AML-193 (cell line): ENCODE measurements at places on chromosomes 13 and 19.
A peak's percentile ranks its signal among the peaks of the same experiment; 100 is the strongest.

- no peak for DNase-seq
Measured at GRCh38 chr19:17506745-17507144, 4.7 kb upstream of the PGLS start.

- no peak for DNase-seq
Measured at GRCh38 chr13:23909606-23910005, 12.3 kb upstream of the C1QTNF9B start.

GRCh38 chr19:44891016-44891882, at the start of gene TOMM40:
Gene TOMM40 (plus strand): TSS chr19:44891254. CDS start chr19:44891416, 162 bp downstream.
- peak; percentile 100 for DNase-seq

GRCh38 chr19:55453511-55454260, 7.8 kb downstream of the ISOC2 start:
- no peak for DNase-seq

DNA sequence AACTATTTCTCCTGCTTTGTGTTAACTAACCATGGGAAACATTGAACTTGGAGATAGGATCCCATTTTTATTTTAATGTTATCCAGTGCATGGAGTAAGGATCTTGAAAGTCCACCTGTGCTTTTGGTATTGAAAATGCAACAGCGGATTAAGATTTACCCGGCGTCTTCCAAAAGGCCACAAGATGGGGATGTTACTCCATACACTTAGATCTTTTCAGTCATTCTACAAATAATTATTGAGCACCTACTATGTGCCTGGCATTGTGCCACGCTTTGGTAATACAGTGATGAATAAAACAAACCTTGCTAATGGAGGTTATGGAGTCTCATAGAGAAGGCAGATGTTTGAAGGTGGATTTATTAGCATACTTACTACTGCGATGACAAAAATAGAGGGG, 56.9 kb downstream of the RFC3 start:
- DNase-seq, result no peak

GRCh38 chr13:41402691-41403511, 54.4 kb upstream of the RGCC start:
- no peak for DNase-seq

- DNase-seq, result no peak
Measured at GRCh38 chr19:50512999-50513745, 541 bp downstream of the ASPDH start.

DNA sequence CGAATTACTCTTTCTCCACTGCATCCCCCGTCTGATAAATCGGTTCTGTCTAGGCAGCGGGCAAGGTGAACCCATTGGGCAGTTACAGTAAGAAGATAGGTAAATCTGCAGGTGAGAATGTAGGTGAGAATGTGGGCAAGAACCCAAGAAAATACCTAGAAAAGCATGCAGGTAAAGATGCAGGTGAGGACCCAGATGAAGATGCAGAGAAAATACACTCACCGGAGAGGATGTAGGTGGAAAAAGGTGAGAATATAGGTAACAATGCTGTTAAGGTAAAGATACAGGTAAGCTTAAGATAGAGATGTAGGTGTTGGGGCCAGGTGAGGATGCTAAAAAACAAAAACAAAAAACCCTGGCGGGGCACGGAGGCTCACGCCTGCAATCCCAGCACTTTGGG, 6.3 kb upstream of the TNFSF14 start:
- DNase-seq, result no peak

- DNase-seq, result no peak
Measured at GRCh38 chr13:24280720-24281119, 28.7 kb upstream of the C1QTNF9 start.

DNA sequence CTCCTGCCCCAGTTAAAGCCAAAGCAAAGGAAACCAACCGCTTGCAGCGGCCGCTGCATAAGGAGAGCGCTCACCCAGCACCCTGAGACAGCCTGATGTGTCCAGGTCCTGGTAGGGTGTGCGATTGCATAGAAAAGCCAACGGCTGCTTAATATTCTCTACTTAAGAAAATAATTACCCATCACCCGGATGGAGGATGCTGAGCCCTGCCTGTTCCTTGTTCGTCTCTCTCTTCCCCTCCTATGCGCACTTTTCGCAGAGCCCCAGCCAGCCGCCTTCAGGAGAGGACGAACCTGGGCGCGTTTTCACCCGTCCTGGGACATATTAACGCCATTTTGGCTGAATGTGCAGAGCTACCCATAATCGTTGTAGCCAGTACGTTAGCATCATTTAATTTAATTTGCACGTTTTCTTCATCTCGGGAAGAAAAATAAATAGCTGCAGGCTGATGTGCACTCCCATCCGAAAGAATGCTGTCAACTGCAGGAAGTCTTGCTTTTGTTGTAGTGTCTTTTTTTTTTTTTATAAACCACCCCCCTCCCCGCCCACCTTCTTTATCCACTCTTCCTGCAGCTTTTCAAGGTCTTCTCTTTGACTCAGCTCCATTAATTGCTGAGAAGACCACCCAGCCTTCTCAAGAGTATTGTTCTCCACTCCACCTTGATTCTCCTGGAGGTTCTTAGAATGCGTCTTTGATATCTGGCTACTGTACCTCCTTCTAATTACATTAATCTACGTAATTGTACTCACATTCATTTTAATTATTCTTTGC, 214.5 kb downstream of the TEX29 start:
- no peak for DNase-seq

- DNase-seq, result no peak
Measured at GRCh38 chr13:98892821-98893220, 85.0 kb downstream of the DOCK9 start.

- DNase-seq, result no peak
Measured at GRCh38 chr19:34904664-34905527, 21.8 kb upstream of the ZNF30 start.

DNA sequence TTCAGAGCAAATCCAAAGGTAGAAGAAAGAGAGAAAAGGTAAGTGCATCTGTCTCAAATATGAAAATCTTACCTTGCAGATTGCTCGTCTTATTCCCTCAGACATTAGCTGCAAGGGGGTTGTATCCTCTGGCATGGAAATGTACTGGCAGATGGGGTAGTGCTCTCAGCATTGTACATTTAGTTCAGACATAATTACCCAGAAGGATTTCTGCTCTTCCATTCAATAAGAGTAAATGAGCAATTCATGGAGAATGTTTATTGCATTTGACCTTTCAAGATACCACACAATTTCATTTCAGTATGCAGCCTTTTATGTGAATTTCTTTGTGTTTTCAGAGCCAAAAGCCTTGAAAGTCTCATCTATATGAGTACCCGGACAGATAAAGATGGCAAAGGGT, 63.8 kb downstream of the SCEL start:
- no peak for DNase-seq

DNA sequence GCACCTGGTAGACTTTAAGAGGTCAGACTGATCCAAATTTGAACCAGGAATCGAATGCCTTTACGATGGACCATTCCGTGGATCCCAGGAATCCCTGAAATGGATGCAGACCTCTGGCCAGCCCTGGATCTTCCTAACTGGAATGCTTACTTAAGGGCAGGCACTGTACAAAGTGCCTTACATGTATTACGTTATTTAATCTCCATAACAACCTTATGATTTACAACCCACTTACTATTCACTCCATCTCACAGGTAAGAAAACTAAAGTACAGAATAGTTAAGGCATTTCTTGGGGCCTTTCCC, 93.6 kb downstream of the HSPH1 start:
- no peak for DNase-seq

GRCh38 chr19:13987101-13987890, 18.8 kb downstream of the RFX1 start:
- DNase-seq, result peak; percentile 54

- DNase-seq, result no peak
Measured at GRCh38 chr19:14528419-14529253, 758 bp upstream of the TECR start.

- DNase-seq, result no peak
Measured at GRCh38 chr13:31408927-31409326, 209.2 kb downstream of the B3GLCT start.

DNA sequence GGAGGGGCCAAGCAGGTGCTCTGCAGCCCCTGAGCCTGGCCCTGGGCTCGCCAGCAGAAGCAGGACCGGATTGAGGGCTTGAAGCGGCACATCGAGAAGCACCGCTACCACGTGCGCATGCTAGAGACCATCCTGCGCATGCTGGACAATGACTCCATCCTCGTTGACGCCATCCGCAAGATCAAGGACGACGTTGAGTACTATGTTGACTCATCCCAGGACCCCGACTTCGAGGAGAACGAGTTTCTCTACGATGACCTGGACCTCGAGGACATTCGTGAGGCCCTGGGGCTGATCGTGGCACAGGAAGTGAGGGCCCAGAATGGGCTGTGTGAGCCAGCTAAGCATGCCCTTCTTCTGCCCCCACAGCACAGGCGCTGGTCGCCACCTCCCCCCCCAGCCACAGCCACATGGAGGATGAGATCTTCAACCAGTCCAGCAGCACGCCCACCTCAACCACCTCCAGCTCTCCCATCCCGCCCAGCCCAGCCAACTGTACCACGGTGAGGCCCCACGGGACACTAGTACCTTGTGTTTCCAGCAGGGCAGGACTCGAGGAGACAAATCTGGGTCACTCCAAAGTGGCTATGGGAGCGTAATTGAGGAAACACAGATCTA, 8.1 kb downstream of the CNOT3 start:
- no peak for DNase-seq

- DNase-seq, result peak; percentile 62
Measured at GRCh38 chr19:42553292-42554045, 25.2 kb upstream of the CEACAM1 start.

- no peak for DNase-seq
Measured at GRCh38 chr13:111401755-111402154, 81.3 kb downstream of the TEX29 start.

GRCh38 chr19:961866-962620, 22.1 kb upstream of the WDR18 start:
- DNase-seq, result no peak

- no peak for DNase-seq
Measured at GRCh38 chr13:40769970-40770369, 1.0 kb downstream of the MRPS31 start.

GRCh38 chr13:90954605-90955195, 392.8 kb upstream of the MIR17HG start:
- no peak for DNase-seq

DNA sequence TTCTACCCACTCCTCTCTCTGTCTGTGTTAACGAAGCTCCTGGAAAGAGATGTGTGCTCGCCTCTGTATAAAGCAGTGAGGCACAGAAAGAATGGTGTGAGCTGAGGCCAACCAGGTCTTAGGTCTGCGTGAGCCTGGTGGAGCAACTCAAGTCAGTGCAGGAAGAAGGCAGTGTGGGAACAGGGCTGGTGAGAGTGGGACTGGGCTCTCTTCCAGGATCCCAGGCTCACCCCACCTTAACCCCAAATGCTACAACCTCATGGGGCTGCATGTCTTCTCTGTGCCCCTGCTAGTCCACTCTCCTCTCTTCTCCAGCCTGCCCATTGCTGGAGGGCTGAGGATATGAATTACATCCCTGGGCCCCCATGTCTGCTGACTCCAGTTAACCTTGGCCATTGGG, 127.4 kb downstream of the DCT start:
- no peak for DNase-seq

- no peak for DNase-seq
Measured at GRCh38 chr13:96898646-96899254, 95.5 kb downstream of the OXGR1 start.

DNA sequence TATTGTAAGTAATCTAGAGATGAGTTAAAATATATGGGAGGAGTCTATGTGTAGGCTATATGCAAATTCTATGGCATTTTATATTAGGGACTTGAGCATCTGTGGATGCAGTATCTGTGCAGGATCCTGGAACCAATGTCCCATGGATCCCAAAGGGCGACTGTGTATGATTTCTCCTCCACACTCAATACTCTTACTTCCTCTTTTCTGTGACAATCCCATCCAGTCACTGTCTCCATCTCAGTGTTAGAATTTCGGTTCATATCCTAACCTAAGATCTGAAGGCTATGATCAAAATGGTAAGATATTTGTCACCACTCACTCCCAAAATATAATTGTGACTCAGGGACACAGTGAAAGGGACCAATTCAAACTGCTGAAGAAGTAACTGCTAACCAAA, 15.1 kb upstream of the ZNF599 start:
- DNase-seq, result no peak

DNA sequence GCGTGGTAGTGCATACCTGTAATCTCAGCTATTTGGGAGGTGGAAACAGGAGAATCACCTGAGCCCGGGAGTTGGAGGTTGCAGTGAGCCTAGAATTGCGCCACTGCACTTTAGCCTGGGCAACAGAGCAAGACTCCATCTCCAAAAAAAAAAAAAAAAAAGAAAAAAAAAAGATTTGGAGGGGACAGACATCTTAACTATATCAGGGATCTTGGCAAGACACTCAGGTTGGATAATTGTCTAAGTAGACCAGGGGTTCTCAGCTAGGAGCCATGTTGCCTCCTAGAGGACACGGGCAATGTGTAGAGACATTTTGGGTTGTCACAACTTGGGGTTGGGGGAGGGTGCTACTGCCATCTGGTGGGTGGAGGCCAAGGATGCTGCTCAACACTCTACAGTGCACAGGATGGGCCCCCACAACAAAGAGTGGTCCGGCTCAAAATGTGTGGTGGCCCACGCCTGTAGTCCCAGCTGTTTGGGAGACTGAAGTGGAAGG, 1.9 kb upstream of the ZNF580 start:
- peak; percentile 23 for DNase-seq

DNA sequence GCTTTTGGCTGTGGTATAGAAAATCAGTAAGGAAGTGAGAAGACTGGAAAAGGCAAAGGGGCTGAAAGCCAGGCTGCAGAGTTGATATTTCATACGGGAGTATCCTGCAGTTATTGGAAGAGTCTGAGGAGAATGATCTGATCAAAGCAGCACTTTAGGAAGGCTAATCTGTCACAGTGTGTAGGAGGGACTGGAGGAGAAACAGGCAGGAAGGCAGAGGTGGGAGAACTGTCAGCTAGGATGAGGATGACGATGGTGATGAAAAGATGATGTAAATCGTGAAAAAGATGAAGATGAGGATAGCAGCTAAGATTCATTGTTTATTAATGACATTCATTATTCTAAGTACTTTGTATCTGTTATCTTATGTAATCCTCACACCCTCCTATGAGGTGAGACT, 123.0 kb downstream of the DNAJC15 start:
- no peak for DNase-seq

DNA sequence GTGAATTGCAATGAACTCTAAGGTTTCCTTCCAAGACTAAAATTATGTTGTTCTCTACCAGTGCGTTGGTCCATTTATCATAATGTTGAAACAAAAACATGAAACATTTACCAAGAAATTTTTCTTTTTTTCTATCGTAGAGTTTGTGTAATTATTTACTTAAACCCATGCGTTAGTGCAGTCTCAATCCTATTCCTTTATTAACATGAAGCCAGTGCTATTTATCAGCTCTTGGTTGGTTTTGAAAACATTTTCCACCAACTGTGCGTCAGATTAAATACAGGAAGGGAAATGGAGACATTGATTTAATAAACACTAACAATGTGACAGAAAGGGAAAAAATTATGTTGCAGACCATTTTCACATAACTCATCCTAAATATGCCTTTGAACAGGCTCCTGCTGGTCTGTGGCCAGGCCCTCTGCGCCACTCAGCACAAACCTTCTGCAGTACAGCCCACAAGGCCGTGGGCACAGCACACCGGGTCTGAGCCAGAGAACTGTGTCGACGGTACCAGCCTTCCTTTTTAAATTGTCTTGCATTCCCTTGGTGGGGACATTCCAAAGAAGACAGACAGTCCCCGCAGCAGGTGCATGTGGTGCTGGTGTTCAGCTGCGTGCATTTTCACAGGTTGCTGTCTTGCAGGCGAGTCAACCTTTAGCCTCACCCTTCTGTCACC, 135.8 kb downstream of the SHISA2 start:
- DNase-seq, result no peak

- DNase-seq, result no peak
Measured at GRCh38 chr13:25352230-25352629, 19.5 kb upstream of the ATP8A2 start.

GRCh38 chr13:40697711-40698110, 31.3 kb upstream of the FOXO1 start:
- DNase-seq, result no peak
